RCC 7860 (cell line): ENCODE measurements at places on chromosomes 4 and X.

GRCh38 chr4:5784960-5785611, 74.1 kb downstream of the EVC start:
- DNase-seq: no peak

DNA sequence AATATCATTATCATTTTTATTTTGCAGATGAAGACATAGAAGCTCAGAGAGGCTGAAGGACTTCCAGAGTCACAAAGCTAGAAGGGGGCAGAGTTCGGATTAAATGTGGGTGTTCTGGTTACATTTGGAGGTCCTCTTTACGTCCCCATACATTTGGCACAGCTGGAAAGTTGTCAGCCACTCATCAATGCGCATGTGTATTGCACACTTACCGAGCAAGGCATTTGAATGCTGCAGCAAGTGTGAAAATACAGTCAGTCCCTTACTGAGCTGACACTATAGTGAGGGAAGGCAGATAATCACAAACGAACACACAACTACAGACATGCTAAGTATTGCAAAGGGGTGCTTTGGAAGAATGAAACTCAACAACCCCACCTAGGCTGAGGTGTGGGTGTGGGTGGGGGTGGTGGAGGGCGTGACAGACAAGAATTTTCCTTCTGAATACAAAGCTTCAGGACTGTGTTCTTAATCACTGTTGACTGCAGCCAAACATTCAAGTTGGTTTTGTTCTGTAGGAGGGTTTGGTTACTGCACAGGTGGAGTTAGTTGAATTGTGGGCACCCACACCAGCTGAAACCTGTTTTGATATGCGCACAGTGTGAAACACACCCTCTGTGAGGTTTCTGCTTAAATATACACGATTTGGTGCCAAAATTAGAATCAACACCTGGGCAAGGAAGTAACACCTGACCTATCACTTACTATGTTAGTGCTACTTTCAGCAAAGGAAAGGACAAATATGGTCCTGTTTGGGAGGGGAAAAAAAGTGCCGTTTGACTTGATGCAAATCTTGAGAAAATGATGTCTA, 72.4 kb downstream of the COQ2 start:
- no peak for DNase-seq

- no peak for DNase-seq
Observed at GRCh38 chrX:115894087-115894486, 276.5 kb upstream of the AGTR2 start.

DNA sequence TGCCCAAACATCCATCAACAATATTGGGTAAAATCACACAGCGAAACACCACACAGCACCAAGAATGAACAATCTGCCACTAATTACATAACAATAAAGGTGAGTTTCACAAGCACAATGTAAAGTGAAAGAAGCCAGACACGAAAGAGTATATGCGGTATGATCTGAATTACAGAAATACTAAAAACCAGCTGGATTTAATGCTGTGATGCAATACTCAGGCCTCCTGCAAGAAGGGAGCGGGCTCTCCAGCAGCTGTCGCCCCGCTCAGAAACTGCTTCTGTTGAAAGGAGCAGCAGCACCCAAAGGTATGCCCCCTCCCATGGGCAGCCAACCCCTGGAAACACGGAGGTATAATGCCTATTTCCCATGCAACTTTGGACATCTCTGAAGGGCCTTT, 77.0 kb downstream of the PAPSS1 start:
- no peak for DNase-seq

DNA sequence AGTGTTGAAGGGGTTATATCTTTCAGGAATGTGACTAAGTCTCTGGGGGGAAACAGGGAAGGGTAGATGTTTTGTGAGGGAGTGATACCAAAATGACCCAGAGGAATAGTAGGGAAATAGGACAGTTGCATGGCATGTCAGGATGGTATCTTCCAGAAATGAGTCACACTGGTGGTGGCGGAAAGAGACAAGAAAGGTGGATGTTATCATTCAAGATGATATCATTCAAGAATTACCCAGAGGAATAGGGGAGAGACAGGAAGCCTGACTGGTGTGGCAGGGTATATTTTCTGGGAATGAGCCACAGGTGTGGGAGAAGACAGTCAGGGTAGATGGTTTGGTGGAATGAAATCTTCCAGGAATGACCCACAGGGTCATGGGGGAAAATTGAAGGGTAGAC, 61.1 kb downstream of the MAOA start:
- DNase-seq: peak; percentile 81

- no peak for DNase-seq
Observed at GRCh38 chr4:95835672-95836071, 4.2 kb upstream of the PDHA2 start.

DNA sequence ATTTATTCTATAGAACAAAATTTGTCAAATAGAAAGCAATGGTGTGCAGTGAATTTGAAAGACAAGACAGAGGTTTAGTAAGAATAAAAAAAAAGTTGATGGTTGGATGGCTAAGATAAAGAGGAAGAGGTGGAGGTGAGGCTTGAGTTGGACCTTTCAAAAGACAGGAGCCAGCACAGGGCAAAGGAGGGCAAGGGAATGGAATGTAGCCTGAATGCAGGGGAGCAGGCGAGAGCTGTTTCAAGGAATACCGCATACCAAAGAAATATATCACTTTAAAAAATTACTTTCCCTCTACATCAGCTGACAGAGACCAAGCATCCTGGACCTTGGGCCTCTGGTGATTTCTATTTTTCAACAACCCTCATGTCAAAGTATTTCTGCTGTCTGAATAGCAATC, 38.0 kb upstream of the CXXC4 start:
- no peak for DNase-seq

DNA sequence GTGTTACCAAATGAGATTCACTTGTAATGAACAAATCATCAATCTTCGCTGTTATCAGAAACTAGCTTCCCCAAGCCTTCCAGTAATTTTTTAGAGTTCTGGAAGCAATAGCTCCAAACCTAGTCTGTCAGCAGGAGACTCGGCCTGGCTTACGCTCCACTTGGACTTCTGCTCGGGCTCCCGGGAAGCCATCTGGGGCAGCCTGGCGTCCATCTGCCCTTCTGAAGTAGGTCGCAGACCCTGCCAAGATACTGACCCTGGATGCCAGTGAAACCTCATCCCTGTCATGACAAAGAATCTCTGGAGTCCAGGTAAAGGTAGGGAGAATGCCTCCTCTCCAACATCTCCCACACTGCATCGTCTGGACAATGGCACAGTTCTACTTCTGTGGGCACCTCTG, 493.8 kb upstream of the ZFP42 start:
- DNase-seq: no peak

GRCh38 chrX:150768132-150768485, 74.9 kb downstream of the MTMR1 start:
- no peak for DNase-seq

DNA sequence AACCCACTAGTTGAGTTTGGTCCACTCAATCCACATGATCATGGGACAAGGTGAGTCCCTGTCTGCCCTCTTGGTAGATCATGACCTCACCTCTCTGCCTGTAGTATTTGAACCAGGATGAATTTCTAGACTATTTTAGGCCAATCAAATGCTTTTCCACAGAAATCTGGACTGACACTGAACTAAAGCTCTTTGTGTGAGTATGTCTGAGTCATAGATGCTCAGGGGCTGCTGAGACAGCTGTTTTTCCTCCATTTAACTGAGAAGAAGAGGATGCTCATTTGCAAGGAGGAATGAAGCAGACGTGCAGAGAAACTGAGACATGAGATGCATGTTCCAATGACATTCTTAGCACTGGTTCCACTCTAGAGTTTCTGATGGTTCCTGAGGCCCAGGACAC, 77.3 kb upstream of the TMEM47 start:
- DNase-seq: peak; percentile 4

DNA sequence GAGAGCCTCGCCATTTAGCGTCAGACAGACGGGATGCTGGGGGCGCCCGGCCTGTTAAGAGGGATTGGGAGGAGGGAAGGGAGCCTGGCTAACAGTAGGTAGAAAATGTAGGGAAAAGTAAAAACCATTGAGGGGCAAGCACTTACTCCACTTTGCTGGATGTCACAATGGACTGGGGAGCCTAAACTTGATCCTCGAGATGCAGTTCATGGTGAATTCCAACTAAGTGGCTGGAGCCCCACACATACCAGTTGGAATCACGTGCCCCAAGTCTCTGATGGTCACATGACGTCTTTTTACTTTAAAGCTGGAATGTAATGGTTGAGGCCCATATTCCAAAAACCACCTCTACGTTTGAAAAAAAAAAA, 1.5 kb downstream of the PLS3 start:
- no peak for DNase-seq

DNA sequence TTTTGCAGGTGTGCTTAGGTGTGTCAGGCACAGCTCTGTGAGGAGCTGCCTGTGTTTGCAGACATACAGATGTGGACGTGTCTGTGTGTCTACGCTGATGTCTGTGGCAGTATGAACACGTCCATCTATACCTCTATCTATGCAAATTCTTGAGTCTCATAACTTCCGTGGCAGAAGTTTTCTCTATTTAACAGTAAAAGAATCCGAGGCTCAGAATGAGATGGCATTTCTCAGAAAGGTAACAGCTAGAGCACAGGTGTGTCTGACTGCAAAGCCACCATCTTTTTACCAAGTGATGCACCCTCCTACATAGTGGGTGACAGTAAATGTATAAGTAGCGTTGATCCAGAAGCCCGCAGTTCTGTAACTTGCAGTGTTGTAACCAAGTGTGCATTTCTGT, 39.9 kb upstream of the CYP4V2 start:
- DNase-seq: no peak

DNA sequence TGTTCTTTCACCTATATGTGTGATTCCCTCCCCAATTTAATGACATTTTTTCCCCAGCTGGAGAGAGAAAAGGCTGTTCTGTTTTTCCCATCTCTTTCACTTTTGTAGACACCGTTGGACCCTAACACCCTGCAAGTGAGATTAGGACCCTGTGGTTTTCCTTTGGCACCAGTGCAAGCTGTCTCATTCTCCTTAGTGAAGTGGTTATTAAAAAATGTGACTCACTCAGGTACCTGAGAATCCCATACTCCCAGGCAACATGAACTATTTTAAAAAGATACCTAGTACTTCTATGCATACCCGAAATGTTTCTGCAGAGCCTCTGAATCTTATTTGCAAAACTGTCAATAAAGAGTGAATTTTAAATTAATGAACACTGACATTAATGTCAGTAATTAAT, 175.7 kb upstream of the TBC1D9 start:
- no peak for DNase-seq

DNA sequence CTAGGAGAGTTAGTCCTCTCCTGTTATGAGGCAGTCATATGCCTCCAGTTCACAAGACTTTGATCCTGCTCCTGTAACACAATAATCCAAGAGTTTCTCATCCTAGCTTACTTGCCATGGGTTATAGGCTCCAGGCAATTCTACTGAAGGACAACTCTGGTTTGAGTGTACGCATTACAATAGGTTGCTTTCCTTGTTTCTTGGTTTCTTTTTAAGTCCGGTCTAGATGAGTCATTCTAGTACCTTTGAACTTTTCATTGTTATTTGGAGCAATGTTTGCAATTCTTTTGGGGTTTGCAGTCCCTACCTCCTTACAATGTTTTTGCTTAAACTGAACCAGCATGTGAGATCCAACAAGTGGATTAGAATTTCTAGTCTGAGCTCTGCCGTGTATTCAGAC, 109.1 kb downstream of the ANAPC4 start:
- DNase-seq: no peak

GRCh38 chr4:52670121-52670520, 11.0 kb upstream of the USP46 start:
- no peak for DNase-seq

GRCh38 chr4:85570388-85570787, 95.4 kb downstream of the ARHGAP24 start:
- DNase-seq: no peak

DNA sequence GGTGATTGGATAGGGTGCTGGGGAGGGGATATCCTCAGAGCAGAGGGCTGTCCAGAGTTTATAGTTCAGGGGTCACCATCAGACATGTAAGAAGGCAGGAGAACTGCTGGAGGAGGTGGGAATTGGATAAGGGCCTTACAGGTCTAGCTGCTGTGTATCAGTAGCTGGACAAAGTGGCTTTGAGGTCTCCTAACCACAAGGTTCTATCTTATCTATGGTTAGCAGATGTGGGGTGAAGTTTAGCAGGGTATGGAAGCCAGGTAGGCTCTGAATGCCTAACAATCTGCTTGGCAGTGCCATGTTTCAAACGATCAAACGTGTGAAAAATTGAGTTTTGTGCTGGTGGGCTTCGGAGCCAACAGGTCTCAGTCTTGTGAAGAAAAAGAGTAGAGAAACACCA, 32.1 kb upstream of the MAGEA8 start:
- no peak for DNase-seq

- no peak for DNase-seq
Observed at GRCh38 chrX:67545893-67546495, 2.2 kb downstream of the AR start.
